ENCODE measurements at places on chromosomes 16 and 17.

- no peak for DNase-seq
These were observed 11.1 kb upstream of the ATP2C2 start for GRCh38 chr16:84357191-84357651.

DNA sequence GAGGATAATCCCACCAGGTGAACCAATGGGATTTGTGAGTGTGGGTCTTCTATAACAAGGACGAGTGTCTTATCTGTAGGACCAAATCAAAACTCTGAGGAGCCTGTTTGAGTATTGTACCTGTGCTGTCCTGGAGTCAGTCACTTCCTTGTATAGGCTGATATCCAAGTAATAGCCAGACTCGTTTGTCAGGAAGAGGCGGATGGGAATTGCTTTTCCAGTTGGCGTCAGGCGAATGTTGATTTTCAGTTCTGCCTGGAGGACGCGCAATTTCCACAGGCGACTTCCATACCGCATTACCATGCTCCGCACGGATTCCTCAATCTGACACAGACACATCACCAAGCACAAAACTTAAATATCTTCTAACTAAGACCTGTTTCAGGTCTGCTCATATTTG is 187.6 kb upstream of the C17orf78 start:
- no peak for DNase-seq

GRCh38 chr17:73785958-73786743 is 141.9 kb upstream of the SDK2 start:
- DNase-seq = no peak

GRCh38 chr16:89917773-89918452 is 749 bp upstream of the MC1R start:
- DNase-seq = no peak

GRCh38 chr17:7835814-7836595 is 2.0 kb downstream of the KDM6B start:
- no peak for DNase-seq

GRCh38 chr17:76170114-76170513 is 29.1 kb upstream of the FOXJ1 start:
- DNase-seq = no peak

DNA sequence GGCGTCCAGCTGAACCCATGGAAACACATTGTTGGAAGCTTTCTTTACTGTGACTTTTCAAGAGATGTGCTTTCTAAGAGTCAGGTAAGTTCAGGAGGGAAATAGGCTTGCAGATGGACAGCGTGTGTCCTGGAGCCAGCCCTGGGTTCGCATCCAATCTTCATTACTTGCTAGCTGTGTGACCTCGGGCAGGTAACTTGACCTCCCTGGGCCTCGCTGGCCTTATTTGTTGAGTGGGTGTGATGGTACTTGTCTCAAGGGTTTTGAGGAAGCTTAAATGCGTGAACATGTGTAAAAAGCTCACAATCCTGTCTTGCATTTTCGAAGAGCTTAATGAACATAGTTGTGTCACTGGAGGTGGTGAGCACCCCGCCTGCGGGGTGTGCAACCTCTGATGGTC is 11.8 kb downstream of the ADGRG1 start:
- DNase-seq = no peak

- DNase-seq = no peak
These were observed 169.5 kb downstream of the C16orf78 start for GRCh38 chr16:49542946-49543630.

DNA sequence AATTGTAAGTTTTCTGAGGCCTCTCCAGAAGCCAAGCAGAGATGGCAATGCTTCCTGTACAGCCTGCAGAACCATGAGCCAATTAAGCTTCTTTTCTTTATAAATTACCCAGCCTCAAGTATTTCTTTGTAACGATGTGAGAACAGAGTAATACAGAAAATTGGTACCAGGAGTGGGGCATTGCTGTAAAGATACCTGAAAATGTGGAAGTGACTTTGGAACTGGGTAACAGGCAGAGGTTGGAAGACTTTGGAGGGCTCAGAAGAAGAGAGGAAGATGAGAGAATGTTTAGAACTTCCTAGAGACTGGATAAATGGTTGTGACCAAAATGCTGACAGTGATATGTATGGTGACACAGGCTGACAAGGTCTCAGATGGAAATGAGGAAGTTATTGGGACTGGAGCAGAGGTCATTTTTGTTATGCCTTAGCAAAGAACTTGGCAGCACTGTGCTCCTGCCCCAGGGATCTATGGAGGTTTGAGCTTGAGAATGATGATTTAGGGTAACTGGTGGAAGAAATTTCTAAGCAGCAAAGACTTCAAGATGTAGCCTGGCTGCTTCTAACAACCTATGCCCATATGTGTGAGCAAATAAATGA is 23.1 kb downstream of the PRDM7 start:
- DNase-seq = no peak

GRCh38 chr16:78116946-78117345 is 17.5 kb downstream of the WWOX start:
- no peak for DNase-seq
